ENCODE measurements at places on chromosomes 13 and 19.
A peak's percentile ranks its signal among the peaks of the same experiment; 100 is the strongest.

DNA sequence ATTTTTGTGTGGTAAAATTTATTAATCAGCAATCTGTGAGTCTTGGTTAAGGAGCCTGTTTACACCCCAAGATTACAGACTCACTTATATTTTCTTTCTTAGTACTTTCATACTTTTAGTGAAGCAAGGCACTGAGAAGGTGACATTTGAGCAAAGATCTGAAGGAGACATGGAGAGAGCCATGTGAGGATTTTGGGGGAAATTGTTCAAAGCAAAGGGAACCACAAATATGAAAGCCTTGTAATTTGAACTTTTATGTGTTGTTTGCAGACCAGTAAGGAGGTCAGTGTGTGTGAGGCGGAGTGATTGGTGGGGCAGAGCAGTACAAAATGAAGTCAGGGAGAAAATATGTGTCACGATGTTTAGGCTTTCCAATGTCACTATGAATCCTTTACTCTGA is 140.7 kb upstream of the KLF12 start:
- DNase-seq, result no peak

- DNase-seq, result peak; percentile 52
These were observed 1.5 kb downstream of the KMT5C start for GRCh38 chr19:55341171-55341588.

- DNase-seq, result no peak
These were observed 70.1 kb downstream of the COL4A1 start for GRCh38 chr13:110236831-110237261.

DNA sequence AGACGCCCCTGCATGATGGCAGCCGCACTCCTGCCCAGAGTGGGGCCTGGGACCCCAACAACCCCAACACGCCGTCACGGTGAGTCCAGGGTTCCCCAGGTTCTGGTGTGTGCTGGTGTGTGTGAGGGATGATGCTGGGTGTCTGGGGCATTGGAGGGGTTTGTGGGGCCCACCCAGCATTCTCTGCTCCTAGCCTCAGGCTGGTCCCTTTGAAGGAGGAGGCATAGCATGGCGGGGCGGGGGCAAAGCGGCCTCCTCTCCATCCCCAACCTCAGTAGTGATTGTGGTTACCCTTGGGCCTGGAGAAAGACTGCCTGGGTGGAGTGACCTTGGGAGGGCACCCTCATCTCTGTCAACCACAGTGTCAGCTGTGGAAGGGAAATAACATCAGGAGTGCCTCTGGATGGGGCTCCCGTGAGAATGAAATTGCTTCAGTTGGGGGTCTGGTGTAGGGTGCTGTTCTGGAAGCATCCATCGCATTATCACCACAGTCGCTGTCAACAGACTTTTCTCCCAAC is 7.1 kb upstream of the TIMM50 start:
- no peak for DNase-seq

- DNase-seq, result no peak
These were observed 30.6 kb downstream of the MCF2L start for GRCh38 chr13:112999414-113000177.

GRCh38 chr13:52428295-52428694 is 22.1 kb downstream of the VPS36 start:
- DNase-seq, result no peak

GRCh38 chr19:48543121-48543710 is 8.8 kb upstream of the SULT2B1 start:
- no peak for DNase-seq

DNA sequence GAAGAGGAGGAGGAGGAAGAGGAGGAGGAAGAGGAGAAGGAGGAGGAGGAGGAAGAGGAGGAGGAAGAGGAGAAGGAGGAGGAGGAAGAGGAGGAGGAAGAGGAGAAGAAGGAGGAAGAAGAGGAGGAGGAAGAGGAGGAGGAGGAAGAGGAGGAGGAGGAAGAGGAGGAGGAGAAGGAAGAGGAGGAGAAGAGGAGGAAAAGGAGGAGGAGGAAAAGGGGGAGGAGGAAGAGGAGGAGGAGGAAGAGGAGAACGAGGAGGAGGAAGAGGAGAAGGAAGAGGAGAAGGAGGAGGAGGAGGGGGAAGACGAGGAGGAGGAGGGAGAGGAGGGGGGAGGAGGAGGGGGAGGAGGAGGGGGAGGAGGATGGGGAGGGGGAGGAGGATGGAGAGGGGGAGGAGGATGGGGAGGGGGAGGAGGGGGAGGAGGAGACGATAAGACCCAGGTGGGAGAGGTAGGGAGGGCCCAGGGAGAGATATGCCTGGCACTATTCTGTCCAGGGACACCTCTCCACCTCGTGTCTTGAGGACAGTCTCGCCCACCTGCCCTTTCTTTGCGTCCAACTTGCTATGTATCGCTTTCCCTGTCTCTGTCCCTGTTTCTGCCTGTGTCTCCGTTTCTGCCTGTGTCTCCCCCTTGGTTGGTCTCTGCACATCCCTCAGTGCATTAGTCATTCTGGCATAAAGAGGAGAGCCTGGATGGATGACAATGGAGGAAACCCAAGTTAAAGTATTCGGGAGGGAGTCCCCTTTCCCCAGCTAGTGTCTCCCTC is 7.1 kb upstream of the KLK5 start:
- no peak for DNase-seq

GRCh38 chr13:98825659-98826058 is 73.2 kb upstream of the SLC15A1 start:
- DNase-seq, result no peak

DNA sequence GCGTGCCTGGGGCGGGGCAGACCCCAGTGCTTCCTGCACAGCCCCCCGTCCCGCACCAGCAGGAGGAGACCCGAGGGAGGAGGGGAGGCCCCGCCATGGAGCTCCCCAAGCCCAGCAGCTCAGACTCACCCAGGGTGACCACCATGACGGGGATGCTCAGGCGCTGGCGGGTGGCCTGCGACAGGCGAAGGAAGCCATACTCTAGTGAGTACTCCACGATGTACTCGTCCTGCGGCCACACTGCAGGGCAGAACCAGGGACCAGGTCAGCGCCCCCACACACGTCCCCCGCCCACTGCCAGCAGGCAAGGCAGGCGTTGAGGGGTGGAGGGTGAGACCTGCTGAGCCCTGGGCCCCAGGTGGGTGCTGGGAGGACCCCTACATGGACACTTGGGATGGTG is 8.6 kb downstream of the TMEM259 start:
- no peak for DNase-seq

DNA sequence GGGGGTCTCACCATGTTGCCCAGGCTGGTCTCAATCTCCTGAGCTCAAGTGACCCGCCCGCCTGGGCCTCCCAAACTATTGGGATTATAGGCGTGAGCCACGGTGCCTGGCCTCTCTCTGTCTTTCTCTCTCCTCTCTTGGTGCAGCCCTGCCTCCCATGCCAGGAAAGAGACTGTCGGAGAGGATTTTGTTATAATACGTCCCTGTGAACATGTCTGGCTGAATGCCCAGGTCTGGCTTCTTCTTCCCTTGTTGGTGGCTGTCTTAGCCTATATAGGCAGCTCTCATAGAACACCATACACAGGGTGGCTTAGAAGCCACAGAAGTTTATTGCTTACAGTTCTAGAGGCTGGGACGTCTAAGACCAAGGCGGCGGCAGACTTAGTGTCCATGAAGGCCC is 46.4 kb downstream of the PEX11G start:
- no peak for DNase-seq

GRCh38 chr19:19062454-19063182 is 1.2 kb upstream of the SLC25A42 start:
- DNase-seq, result no peak

DNA sequence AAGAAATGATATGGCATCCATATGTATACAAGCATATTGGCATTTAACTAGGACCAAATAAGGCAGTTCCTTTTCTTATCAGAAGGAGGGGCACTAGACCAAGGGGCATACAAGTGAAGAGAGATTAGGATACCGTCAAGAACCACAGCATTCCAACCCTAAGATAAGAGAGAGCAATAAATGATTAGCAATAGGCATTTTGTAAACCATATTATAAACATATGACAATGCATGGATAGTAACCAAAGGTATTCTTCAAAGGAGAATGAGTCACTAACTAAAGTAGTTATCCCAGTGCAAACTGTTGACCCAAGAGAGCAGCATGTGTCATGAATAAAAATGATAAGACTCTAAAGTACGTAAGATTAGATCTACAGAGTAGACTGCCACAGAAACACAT is 500.9 kb upstream of the HTR2A start:
- no peak for DNase-seq

DNA sequence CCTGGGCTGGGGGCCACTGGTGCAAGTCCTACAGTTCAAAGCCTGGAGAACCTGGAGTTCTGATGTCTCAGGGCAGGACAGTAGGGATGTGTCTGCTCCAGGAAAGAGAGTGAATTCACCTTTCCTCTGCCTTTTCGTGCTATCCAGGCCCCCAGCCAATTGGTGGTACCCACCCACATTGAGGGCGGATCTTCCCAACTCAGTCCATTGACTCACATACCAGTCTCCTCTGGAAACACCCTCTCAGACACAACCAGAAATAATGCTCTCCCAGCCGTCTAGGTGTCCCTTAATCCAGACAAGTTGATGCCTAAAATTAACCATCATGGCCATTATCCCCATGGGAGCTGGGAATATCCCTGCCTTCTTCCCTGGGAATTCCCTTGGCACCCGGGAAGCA is 38.8 kb upstream of the CHST8 start:
- no peak for DNase-seq
